Peyer's patch (tissue), 4 donors: ENCODE measurements at places on chromosomes 2 and 18. TPM values are rescaled to one million over a fixed set of nuclear protein-coding genes. Genes with fewer than 3 reads are reported as not detected.

DNA sequence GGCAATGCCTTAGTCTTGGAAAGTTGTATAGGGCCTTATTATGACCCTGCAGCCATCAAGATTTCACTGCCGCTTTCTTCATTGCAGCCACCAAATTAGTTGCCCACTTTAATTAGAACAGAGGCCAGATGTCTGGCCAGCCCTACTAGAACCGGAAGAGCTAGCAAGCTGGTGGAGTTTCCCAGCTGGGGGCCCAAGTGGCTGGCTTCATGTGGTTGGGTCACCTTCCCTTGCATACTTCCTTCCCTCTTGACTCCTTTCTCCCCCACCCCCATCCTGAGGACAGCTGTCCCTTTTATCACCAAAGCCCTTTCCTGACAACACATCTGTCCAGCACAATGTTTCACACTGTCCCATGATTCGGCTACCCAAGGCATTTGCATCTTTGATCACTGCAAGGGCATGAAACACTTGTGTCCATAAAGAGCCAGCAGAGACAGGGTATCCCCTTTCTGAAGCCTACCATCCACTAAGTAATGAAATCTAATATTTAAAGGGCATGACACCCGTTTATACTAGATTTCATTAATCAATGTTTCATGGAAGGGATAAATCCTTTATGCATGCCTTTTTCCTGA is 187.2 kb downstream of the BCL11A start:
- H3K4me3 ChIP-seq: no peak overlapping the region
- H3K36me3 ChIP-seq: no peaks in the 10 kb centered on the region
- H3K4me1 ChIP-seq: no peaks in the 10 kb centered on the region
- peak; percentile 69 for DNase-seq

GRCh38 chr2:19600506-19600905 is 242.1 kb upstream of the OSR1 start:
- no peaks in the 10 kb centered on the region for H3K27me3 ChIP-seq
- H3K36me3 ChIP-seq: no peaks in the 10 kb centered on the region
- no peak overlapping the region for H3K4me3 ChIP-seq
- H3K27ac ChIP-seq: no peak overlapping the region
- no peak for DNase-seq
- H3K4me1 ChIP-seq: no peaks in the 10 kb centered on the region

DNA sequence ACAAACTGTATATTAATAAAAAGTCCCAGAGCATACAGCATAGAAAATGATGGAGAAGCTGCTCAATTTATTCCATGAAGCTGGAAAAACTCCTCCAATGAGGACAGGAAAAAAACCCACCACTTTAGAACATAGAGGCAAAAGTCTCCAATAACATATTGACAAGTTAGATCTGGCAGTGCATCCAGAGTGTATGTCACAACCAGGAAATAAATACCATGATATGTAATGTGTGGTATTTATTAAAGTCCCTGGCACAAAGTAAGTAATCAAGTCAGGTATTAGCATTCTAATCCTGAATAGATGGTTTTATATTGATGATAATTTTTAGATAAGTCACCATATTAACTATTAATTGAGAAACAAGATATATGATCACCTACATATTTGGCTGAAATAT is 427.3 kb upstream of the HS6ST1 start:
- H3K4me1 ChIP-seq: no peaks in the 10 kb centered on the region
- no peaks in the 10 kb centered on the region for H3K27me3 ChIP-seq
- no peak overlapping the region for H3K27ac ChIP-seq
- H3K36me3 ChIP-seq: no peaks in the 10 kb centered on the region
- no peak overlapping the region for H3K4me3 ChIP-seq

AOX1 gene
- 29.0 TPM for total RNA-seq
